Right ventricle myocardium superior (tissue), 1 donor: ENCODE measurements at places on chromosomes 1 and 21. TPM values are rescaled to one million over a fixed set of nuclear protein-coding genes. Genes with fewer than 3 reads are reported as not detected.

DNA sequence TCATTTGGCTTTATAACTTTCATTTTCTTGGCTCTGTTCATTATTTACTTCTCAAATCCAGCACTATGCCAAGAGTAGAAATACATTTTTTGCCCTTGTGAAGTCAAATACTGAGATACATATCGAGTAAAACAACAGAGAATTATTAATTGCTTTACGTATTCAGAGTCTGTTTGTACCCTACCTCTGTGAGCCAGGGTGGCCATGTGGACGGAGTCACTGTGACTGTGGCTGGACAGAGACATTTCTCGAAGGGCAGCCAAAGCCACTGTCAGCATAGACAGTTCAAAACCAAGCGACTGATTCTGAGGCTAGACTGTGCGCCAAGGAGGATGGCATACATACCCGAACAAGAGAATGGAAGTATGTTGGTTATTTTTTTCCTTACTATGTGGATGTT, 391.0 kb upstream of the PROX1 start:
- DNase-seq = no peak

- no peak for DNase-seq
Observed at GRCh38 chr1:178098262-178098661, 4.4 kb downstream of the RASAL2 start.

The HTR6 gene
- total RNA-seq = not detected

DNA sequence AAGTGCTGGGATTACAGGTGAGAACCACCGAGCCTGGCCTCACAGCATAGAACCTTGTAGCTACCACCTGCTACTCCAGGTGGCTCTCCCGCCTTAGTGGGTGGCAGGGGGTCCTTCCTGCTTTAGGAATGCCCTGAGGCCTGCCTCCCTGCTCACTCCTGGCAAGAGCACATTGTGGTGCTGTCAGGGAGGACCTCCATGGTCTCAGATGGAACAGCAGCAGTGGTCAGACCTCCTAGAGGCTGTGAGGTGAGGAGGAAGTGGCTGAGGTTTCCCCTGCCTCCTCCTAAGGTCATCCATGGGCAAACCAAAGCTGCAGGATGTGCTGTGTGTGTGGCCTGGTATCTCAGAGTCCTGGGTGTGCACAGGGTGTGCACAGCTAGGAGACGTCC, 6.7 kb downstream of the SOX13 start:
- DNase-seq = no peak

DNA sequence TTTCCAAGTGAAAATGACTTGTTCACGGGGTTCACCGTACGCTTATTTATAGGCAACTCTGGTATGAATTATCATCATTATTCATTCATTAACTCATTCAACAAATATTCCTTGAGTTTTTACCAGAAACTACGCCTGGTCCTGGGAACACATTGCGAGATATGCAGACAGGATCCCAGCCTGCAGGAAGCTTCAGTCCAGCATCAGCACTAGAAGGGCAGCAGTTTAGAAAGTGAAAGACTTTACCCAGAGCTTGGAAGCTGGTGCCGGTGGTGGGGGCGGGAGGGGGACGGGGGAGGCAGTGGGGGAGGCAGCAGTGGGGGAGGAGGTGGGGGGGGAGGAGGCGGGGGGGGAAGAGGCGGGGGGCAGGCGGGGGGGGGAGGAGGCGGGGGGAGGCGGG, 55.9 kb downstream of the SETD4 start:
- DNase-seq = no peak

GRCh38 chr1:229159668-229160544, 111.0 kb upstream of the RAB4A start:
- DNase-seq = no peak

DNA sequence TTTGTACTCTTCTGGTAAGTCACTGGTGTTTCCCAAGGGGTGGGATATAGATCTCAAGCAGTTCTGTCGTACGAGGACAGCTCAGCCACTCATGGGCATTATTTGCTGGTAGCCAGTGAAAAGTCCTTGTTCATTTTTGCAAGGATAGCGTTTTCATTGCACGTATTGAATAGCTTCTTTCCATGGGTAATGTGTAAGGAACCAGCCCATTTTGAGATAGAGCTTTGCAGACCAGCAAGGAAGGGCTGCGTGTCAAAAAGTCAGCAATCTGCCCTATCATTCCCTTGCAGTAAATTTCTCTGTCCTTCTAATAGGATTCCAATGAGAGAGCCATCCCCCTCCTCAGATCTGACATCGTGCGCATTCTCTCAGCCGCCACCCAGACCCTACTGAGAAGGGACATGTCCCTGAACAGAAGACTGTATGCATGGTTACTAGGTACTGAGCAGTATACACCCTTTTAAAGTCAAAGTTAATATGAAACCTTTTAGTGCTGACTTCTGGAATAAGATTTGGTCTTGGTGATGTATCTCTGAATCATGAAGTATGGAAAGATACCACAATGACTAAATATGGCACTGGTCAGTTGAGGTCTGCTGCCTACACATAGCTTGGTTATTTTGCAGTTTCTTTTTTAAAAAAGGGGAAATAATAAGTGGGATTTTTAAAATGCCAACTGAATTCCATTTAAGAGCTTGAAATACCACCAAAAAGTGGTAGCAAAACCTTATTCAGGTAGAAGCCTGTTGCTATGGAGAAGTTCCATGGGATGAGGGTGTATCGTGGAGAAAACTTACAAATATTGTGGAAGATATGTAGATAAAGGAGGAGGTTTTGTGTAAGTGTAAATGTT, 55.3 kb downstream of the DOP1B start:
- no peak for DNase-seq

The F13B gene
- total RNA-seq = not detected

The TSPAN2 gene
- total RNA-seq = 12.2 TPM

DNA sequence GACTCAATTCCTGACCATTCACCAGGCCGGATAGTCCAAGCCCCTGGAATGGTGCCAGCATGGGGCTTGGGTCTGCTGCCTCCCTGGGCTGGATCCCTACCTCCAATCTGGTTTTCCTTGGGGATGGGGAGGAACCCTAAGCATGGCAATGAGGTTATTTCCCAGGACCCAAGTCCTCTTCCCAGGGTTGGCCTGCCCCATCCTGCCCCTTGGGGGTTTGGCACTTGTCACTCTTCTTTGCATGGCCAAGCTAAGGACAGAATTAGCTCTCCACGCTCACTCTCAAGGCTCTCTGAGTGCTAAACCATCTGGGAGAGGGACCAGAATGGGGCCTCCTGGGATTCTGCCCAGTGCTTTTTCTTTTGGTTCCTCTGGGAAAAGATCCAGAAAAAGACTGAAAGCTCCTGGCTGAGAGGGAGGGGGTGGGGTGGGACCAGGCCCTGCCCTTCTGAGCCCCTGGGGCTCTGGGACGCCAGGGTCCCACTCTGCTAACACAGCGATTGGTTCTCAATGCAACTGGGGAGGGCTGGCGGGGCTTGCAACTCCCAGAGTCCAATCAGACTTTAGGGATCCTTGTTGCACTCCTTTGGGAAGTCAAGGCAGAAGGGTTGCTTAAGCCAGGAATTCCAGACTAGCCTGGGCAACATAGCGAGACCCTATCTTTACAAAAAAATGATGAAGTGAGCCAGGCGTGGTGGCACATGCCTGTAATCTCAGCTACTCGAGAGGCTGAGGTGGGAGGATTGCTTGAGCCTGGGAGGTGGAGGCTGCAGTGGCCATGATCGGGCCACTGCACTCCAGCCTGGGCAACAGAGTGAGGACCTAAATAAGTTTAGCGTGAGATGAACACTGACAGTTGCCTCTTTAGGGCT, 52.7 kb downstream of the DHRS3 start:
- no peak for DNase-seq

The ADAMTS5 gene
- 4.0 TPM for total RNA-seq

The SMIM11 gene
- 6.1 TPM for total RNA-seq

The OR10J1 gene
- total RNA-seq = not detected

GRCh38 chr1:201845331-201846083, 16.6 kb downstream of the IPO9 start:
- no peak for DNase-seq
